Stimulated activated CD4-positive, alpha-beta T cell treated with anti-CD3 and anti-CD28 coated beads, Interleukin-1b, Interleukin-23, amount 100 ng/mL, for 48 hours (primary cell): ENCODE measurements at places on chromosomes 6 and 20.

GRCh38 chr20:32749914-32750637 lies 6.8 kb upstream of the COMMD7 start:
- DNase-seq: no peak

GRCh38 chr6:39962831-39963230 lies 28.6 kb upstream of the MOCS1 start:
- no peak for DNase-seq

GRCh38 chr6:77292564-77293546 lies 170.4 kb downstream of the HTR1B start:
- no peak for DNase-seq

DNA sequence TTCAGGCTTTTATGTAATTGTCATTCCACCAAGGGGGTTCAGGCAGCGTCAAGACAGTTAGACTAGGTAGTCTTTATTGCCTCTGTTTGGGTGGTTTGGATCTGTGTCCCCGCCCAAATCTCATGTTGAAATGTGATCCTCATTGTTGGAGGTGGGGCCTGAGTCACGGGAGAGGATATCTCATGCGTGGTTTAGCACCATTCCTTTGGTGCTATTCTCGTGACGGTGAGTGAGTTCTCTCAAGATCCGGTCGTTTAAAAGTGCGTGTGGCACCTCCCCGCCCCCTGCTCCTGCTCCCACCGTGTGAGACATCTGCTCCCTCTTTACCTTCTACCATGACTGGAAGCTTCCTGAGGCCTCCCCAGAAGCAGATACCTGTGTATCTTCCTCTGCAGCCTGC lies 51.3 kb upstream of the FOXC1 start:
- DNase-seq: no peak

GRCh38 chr6:79797912-79798311 lies 149.4 kb downstream of the ELOVL4 start:
- DNase-seq: no peak

GRCh38 chr6:162602759-162603158 lies 124.8 kb downstream of the PRKN start:
- no peak for DNase-seq

- no peak for DNase-seq
Observed at GRCh38 chr6:50278663-50279062, 228.9 kb upstream of the DEFB112 start.

- peak; percentile 47 for DNase-seq
Observed at GRCh38 chr6:119742188-119742803, 392.7 kb upstream of the MAN1A1 start.

DNA sequence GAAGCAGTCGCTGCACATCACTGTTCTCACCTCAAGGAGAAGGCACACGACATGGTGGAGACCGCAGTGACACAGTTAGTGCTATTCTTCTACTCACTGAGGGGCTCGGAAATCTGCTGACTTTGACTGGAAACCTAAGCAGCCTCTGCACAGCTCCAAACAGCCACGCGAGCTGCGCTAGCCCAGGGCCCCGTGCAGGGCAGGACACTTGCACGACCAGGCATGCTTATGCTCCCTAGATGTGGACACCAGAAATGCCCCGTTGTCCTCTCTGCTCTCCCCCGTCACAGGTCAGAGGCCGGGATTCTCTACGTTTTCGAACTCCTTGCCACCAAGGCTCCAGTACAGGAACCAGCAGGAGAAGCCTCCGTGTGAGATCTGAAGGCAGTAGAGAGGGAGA lies 201.1 kb downstream of the WDR27 start:
- no peak for DNase-seq

DNA sequence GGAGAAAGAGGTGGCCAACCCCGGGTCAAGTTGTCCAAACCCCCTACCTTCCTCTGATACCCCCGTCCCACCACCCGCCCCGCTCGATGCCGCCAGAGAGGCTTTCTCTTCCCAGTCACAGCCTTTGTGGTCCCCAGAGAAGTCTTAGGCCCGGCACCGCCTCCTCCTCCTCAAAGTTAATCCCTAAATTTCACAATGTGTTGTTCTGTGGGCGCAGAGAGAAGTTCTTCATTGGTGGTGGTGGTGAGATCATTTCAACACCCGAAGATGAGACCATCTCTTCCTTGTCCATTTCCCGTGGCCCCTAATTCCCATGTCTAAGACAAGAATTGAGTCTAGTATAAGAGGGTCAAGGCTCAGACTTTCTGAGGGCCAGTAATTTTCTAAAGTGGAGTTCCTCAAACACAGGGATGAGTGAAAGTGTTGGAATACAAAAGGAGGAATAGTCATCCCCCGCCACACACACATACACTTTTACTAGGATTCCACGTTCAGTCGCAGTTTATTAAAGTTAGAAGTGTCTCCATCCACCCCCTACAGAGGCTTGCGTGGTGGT lies 10.4 kb downstream of the TRIM31 start:
- no peak for DNase-seq

DNA sequence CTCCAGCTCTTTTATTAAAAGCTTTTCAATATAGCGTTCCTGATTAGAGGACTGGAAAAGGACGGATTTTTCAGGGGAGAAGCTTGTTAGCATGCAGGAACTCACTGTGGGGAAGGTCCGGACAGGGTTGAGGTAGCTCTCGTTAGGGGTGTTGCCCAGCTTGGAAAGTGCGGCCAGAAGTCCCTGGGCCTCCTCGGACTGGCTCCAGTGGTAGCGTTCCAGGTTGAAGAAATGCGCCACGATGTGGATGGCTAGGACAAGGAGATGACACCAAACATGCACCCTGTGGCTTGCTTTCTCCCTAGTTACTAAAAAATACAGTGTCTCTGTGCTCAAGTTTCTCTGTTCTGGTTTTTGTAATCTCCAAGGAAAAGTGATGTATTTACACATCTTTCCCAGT lies 12.5 kb downstream of the NOX3 start:
- DNase-seq: no peak

GRCh38 chr6:132785936-132786335 lies 12.5 kb downstream of the SLC18B1 start:
- no peak for DNase-seq

- no peak for DNase-seq
Observed at GRCh38 chr20:60424267-60424902, 466.2 kb downstream of the CDH26 start.
